ENCODE measurements at places on chromosomes 12 and 14. TPM values are rescaled to one million over a fixed set of nuclear protein-coding genes. Genes with fewer than 3 reads are reported as not detected.

Gene ASCL1
- 2.6 TPM for polyA plus RNA-seq

Gene CDK17
- polyA plus RNA-seq, result 67.7 TPM

Gene SOCS2
- 35.2 TPM for polyA plus RNA-seq

Gene DHRS2
- polyA plus RNA-seq, result 0.47 TPM

Gene KRT78
- 0.16 TPM for polyA plus RNA-seq

Gene LBHD2
- polyA plus RNA-seq, result not detected

Gene OR4K14
- not detected for polyA plus RNA-seq

Gene SERPINA3
- polyA plus RNA-seq, result 1.2 TPM

Gene PLEKHD1
- polyA plus RNA-seq, result 0.29 TPM

Gene GLIPR1L1
- 0.61 TPM for polyA plus RNA-seq

Gene DTX3
- 65.6 TPM for polyA plus RNA-seq

Gene TAS2R9
- polyA plus RNA-seq, result not detected

Gene RAPGEF3
- 16.1 TPM for polyA plus RNA-seq

Measured in right lung (tissue), 10 donors.